ENCODE measurements at places on chromosomes 2 and 18. TPM values are rescaled to one million over a fixed set of nuclear protein-coding genes. Genes with fewer than 3 reads are reported as not detected.
A peak's percentile ranks its signal among the peaks of the same experiment; 100 is the strongest.

DNA sequence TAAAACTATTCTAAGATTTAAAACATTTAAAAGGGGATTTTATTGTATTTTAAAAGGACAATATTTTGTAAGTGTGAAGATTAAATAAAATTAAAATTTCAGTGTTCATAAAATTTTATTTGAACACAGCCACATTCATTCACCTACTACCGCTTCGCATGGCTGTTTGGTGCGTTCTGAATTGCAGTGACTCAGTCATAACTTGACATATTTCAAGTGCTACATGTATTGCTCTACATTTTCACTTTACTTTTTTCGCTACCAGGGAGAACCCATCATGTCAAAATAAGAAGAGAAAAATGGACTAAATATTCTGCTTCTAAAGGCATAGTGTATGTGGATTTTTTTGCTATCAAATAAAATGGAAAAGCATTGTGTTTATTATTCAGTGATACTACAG lies 8.7 kb downstream of the PTH2R start:
- H3K27ac ChIP-seq: no peak overlapping the region
- DNase-seq: no peak
- H3K4me1 ChIP-seq: no peaks in the 10 kb centered on the region
- H3K4me3 ChIP-seq: no peak overlapping the region
- no peaks in the 10 kb centered on the region for H3K27me3 ChIP-seq

- no peak for DNase-seq
- H3K4me1 ChIP-seq: no peaks in the 10 kb centered on the region
- H3K36me3 ChIP-seq: no peaks in the 10 kb centered on the region
These were observed 41.9 kb upstream of the ASB18 start for GRCh38 chr2:236305964-236306605.

DNA sequence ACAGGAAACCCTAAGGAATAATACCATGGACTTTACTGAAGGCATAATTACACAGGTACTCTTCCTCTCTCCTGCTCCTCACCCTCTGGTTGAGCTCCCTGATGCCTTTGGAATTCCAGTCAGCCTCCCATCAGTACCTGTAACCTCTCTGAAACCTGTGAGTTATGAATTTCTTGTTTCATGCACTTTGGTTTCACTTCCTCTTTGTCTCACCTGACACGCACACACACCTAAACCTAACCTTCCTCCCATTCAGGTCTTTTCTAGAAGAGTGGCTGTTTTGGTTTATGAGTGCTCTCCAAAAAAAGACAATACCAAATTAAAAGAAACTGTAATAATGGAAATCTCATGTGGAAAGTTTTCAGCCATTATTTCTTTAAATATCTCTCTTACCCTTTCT lies 451.3 kb upstream of the VWC2L start:
- H3K27me3 ChIP-seq: no peaks in the 10 kb centered on the region
- no peak for DNase-seq
- no peaks in the 10 kb centered on the region for H3K36me3 ChIP-seq
- no peak overlapping the region for H3K27ac ChIP-seq
- no peak overlapping the region for H3K4me3 ChIP-seq
- H3K4me1 ChIP-seq: no peaks in the 10 kb centered on the region

DNA sequence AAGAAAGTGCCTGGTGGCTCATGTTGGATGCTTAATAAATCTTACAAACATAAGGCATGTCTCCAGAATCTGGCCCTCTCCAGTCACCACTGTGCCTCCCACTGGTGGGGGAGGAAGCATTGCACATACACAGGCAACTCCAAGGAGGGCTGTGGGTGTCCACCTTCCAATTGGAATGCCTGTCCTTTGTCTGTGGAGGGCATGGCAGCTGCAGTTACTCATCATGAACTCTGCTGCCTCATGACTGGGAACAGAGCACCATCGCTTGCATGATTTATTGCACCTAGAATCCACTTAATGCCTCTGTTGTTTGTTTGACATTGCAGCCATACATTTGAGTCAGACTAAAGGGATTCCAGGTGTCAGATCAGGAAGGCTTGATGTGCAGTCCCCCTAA lies 278.9 kb downstream of the PRKCE start:
- H3K4me3 ChIP-seq: no peak overlapping the region
- no peak for DNase-seq
- no peaks in the 10 kb centered on the region for H3K27me3 ChIP-seq
- no peaks in the 10 kb centered on the region for H3K36me3 ChIP-seq
- no peak overlapping the region for H3K27ac ChIP-seq

DNA sequence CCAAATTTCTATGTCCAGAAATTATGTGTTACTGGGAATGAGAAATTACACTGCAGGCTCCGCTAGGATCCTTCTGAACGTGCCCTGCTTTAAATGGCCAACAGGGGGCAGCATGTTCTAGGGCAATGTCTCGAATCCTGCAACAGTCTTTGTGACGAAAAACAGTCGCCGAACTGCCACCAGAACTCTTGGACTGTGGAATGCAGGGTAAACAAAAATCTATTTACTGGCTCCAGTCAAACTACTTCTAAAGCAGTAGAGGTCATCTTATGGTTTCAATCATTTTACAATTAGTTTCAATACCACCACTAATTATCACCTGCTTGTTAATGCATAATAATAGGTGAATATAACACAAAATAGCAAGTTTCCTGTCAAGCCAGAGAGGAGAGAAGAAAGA lies 9.8 kb upstream of the ZNF397 start:
- H3K4me1 ChIP-seq: no peaks in the 10 kb centered on the region
- no peak overlapping the region for H3K4me3 ChIP-seq
- no peak overlapping the region for H3K27ac ChIP-seq
- peak; percentile 80 for DNase-seq

DNA sequence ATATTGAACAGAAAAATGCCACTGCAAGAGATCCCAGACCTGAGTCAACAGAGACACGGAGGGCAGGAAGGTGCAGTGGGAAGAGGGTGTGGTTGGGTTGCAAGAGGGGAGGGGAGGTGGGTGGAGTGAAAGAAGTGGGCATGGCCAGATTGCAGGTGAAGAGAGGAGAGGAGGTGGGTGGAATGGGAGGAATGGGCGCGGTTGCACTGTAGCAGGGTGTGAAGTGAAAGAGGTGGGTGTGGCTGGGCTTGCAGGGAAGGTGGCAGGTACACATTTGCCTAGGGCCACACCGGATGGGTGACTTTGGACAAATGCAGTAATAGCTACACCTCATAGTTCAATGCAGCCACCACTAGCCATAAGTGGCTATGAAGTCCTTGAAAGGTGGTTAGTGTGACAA lies 71.1 kb downstream of the DOCK10 start:
- peaks cover 14% of the 10 kb centered on the region for H3K4me1 ChIP-seq
- H3K36me3 ChIP-seq: peaks cover 2% of the 10 kb centered on the region
- H3K4me3 ChIP-seq: no peak overlapping the region
- DNase-seq: no peak
- no peak overlapping the region for H3K27ac ChIP-seq
- H3K27me3 ChIP-seq: no peaks in the 10 kb centered on the region

DNA sequence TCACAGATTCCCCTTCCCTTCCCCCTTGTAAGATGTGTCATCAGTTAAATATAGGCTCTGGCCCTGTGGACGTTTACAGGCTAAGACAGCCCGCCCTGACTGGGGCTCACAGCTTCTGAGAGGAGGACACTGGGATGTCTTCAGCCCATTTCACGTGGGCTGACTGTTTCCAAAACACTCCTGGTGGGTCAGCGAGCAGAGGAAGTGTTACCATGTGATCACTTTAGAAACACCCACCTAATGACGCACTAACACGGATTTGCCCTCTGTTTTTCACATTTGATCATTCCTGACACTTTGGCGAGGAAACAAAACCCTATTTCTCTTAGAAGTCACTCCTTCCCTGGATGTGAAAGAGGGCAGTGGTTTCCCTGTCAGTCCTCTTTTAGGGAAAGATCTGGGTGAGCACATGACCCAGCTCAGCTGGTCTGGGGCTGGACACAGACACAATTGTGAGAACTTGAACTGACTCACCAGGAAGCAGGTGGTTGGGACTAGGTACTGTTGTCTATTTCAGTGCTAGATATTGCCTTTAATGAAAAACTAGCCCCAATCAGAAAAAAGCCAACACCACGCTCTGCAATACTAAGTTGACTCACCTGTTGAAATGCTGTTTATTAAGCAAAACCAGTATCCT lies 38.8 kb downstream of the BMP10 start:
- no peaks in the 10 kb centered on the region for H3K27me3 ChIP-seq
- H3K4me1 ChIP-seq: peaks cover 16% of the 10 kb centered on the region
- H3K36me3 ChIP-seq: no peaks in the 10 kb centered on the region
- H3K4me3 ChIP-seq: no peak overlapping the region
- peak overlapping the region; percentile 76 for H3K27ac ChIP-seq

DNA sequence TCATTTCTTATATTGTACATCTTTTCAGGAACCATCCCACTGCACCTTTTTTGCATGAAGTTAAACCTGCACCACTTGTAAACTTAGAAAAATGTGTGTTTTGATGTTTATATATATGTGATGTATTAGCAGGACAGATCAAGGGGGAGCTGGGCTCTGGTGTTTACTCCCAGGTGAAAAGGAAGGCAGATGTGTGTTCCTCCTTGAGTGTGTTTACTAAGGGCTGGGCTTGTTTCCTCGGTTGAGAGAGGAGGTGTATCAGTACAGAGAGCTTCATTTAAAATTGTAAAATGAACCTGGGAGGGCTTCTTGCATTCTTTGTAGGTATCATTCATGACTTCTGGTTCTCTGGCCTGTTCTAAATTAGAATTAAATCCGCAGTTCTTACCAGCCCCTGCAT lies 14.8 kb downstream of the LPIN1 start:
- H3K36me3 ChIP-seq: no peaks in the 10 kb centered on the region
- H3K4me3 ChIP-seq: no peak overlapping the region
- no peak overlapping the region for H3K27ac ChIP-seq
- H3K4me1 ChIP-seq: no peaks in the 10 kb centered on the region

DNA sequence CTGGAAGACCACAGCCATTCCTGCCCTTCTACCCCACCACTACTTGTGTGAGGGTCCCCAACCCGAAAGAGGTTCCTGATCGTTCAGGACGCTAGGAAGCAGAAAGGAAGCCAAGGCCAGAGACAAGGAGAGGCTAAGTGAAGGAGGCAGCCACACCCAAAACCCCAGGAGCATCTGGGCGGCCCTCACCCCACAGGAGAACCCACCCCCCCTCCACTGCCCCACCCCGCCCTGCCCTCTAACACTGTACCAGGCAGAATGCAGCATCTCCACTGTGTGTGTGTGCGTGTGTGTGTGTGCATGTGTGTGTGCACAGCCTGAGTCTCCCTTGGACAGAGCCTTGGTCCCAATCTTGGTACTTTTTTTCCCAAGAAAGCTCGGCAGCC lies 207.5 kb upstream of the HAAO start:
- no peaks in the 10 kb centered on the region for H3K36me3 ChIP-seq
- DNase-seq: no peak
- H3K27ac ChIP-seq: no peak overlapping the region
- no peaks in the 10 kb centered on the region for H3K4me1 ChIP-seq
- no peak overlapping the region for H3K4me3 ChIP-seq
- H3K27me3 ChIP-seq: no peaks in the 10 kb centered on the region

DNA sequence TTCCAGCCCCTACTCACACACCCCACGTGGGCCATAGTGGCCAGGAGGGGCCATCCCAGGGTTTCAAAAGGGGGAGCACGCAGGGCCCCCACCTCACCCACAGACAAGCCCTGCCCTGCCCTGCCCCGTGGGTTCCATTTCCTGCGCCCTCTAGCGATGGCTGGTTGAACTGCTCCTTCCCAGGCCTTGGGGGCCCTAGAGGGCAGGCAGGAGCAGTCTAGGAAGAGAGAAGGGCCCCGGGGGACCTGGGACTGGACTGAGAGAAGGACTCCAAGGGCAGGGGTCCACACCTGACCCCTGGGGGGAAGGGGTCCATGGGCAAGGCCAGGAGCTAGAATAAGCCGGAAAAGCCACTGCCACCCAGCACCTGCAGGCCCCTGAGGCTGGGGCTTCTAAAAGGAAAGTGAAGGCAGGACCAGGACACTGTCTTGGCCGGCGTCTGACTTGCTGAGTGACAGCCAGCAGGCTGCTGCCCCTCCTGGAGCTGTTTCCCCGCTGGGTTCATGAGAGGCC lies 10.1 kb downstream of the CYP26B1 start:
- no peaks in the 10 kb centered on the region for H3K36me3 ChIP-seq
- peaks cover 11% of the 10 kb centered on the region for H3K4me1 ChIP-seq
- H3K4me3 ChIP-seq: no peak overlapping the region
- H3K27ac ChIP-seq: no peak overlapping the region
- H3K27me3 ChIP-seq: no peaks in the 10 kb centered on the region

DNA sequence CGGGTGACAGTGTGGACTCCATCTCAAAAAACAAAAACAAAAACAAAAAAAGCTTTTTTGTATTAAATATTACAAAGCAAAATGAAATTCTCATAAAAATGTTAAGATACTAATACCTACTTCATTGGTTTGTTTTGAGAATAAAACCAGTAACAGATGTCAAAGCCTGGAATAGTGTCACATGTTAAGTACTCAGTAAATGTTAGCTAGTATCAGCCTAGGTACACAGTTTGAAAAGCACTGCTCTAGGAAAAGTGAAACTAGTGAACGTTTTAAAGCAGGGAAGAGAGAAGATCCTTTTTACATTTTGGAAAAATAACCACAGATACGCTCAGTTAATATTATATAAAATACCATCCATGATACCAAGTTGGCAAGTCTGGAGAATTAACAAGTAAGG lies 37.1 kb upstream of the ADAM17 start:
- H3K4me1 ChIP-seq: peaks cover 15% of the 10 kb centered on the region
- no peak overlapping the region for H3K27ac ChIP-seq
- peaks cover 18% of the 10 kb centered on the region for H3K36me3 ChIP-seq
- DNase-seq: no peak

DNA sequence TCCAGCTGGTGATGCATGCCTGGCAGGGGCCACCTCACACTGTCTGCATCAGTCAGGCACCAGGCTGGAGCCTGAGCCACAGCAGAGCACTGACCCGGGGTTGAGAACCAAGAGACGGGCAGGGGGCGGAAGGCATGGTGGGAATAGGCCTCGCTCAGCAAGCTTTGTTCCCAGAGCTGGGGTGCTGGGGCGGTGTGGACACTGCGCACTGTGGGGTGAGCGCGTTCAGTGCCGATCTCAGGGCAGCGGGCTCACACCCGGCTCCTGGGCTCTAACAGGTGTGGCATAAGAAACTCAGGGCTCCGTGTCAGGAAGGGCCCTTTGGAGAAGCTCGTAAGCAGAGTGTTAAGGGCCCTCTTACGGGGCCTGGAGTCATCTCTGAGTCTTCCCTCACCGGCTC lies 15.7 kb downstream of the SH3RF3 start:
- DNase-seq: no peak
- no peaks in the 10 kb centered on the region for H3K36me3 ChIP-seq
- no peaks in the 10 kb centered on the region for H3K27me3 ChIP-seq

DNA sequence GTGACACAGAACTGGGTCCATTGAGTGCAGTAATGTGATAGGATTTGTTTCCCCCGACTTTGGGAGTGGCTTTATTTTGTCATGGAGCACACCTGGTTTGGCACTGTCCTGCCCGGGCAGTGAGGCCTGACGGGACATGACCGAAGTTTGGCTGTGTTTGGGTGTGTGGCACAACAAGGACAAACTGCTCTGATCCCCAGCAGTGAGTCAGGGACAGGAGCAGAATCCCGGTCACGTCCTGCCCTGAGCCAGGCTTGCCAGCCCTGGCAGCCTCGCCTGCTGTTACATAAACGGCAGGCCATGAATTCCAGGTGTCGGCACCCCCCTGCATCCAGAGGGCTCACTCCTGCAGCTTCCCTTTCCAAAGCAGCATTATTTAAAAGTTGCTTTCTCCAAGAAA lies 45.7 kb downstream of the IMPA2 start:
- H3K4me1 ChIP-seq: peaks cover 19% of the 10 kb centered on the region
- no peak overlapping the region for H3K27ac ChIP-seq
- peaks cover 18% of the 10 kb centered on the region for H3K36me3 ChIP-seq
- no peak for DNase-seq
- H3K4me3 ChIP-seq: no peak overlapping the region

GRCh38 chr2:150063432-150063889 lies 424.0 kb downstream of the RND3 start:
- no peaks in the 10 kb centered on the region for H3K36me3 ChIP-seq
- H3K27ac ChIP-seq: no peak overlapping the region
- DNase-seq: no peak

EXOC6B gene
- total RNA-seq: 46.0 TPM

ARHGEF4 gene
- total RNA-seq: 8.1 TPM

TIMM21 gene
- 22.1 TPM for total RNA-seq

ASPRV1 gene
- total RNA-seq: 1.4 TPM

DPP10 gene
- 0.34 TPM for total RNA-seq

Data from lung (tissue), 17 donors.